ENCODE measurements at places on chromosomes 16 and 17.

GRCh38 chr16:20611350-20611902, 35.3 kb upstream of the ACSM2B start:
- no peak for DNase-seq

DNA sequence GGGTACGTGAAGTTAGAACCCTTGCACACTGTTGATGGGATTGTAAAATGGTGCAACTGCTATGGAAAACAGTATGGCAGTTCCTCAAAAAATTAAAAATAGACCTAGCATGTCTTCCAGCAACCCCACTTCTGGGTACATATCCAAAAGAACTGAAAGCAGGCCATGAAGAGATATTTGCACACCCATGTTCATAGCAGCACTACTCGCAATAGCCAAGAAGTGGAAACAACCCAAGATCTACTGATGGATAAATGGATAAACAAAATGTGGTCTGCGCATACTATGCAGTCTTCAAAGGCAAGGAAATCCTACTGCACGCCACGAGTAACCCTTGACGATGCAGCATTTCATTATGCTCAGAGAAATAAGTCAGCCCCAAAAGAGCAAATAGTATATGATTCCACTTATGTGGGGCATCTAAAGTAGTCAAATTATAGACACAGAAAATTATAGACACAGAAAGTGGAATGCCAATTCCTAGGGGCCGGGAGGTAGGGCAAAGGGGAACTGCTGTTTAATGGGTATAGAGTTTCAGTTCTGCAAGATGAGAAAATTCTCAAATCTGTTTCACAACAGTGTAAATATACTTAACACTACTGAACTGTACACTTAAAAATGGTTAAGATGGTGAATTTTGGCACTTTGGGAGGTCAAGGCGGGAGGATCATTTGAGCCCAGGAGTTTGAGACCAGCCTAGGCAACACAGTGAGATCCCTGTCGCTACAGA, 17.2 kb downstream of the CORO7 start:
- no peak for DNase-seq

GRCh38 chr17:82418001-82418986, at the start of the genes HEXD and OGFOD3:
Gene HEXD (plus strand): TSS chr17:82418347. CDS start chr17:82419800, 1,453 bp downstream.
Gene OGFOD3 (minus strand): TSS chr17:82418586. CDS start chr17:82418485, 101 bp downstream.
- peak; percentile 84 for DNase-seq

- no peak for DNase-seq
Measured at GRCh38 chr16:53666786-53667415, 36.8 kb downstream of the RPGRIP1L start.

GRCh38 chr16:85492295-85492864, 120.7 kb upstream of the GSE1 start:
- no peak for DNase-seq

- no peak for DNase-seq
Measured at GRCh38 chr17:75817571-75817970, 26.6 kb downstream of the UNC13D start.

DNA sequence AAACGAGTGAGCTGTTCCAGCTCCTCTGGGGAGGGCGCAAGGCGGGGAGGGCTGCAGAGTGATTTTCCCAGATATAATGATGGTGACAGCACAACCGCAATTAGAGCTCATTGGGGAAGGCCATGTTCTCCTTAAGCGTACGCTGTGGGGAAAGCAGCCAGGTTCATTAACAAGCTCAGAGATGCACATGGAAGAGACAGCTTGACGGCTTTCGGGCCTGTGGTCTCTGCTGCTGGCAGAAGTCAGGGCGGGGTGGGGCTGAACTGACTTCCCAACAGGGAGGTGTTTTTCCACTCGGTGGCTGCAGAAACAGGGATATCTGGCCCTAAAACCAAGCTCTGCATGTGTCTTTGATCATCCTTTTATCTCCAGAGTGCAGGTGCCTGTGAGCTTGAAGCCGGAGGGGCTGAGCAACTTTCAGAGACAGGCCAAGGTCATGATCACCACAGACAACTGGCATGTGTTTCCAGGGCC, 24.0 kb upstream of the CACNG1 start:
- DNase-seq = no peak

- no peak for DNase-seq
Measured at GRCh38 chr17:55742272-55743102, 8.4 kb upstream of the PCTP start.

Data from CD4-positive, alpha-beta T cell treated with Interferon alpha-2 for 1 hour (primary cell).